ENCODE measurements at places on chromosomes 1 and 21.
A peak's percentile ranks its signal among the peaks of the same experiment; 100 is the strongest.

DNA sequence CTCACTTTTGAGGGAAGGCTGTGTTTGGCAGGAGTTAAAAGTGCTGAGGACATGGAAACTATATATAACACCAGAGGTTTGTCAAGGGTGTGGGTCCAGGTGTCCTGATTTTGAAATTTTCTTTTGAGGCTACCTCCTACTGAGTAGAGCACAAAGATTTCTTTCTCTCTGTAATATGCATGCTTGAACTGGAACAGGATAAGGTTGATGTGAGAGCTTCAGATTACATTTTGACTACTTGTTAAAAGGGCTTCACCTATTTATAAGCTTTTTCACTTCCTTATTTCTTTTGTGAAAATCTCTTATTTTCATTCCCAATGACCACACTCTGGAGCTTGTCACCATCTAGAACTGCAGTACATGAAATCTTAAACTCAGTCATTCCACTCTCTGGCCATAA is 59.8 kb upstream of the PLA2G4A start:
- DNase-seq: no peak

DNA sequence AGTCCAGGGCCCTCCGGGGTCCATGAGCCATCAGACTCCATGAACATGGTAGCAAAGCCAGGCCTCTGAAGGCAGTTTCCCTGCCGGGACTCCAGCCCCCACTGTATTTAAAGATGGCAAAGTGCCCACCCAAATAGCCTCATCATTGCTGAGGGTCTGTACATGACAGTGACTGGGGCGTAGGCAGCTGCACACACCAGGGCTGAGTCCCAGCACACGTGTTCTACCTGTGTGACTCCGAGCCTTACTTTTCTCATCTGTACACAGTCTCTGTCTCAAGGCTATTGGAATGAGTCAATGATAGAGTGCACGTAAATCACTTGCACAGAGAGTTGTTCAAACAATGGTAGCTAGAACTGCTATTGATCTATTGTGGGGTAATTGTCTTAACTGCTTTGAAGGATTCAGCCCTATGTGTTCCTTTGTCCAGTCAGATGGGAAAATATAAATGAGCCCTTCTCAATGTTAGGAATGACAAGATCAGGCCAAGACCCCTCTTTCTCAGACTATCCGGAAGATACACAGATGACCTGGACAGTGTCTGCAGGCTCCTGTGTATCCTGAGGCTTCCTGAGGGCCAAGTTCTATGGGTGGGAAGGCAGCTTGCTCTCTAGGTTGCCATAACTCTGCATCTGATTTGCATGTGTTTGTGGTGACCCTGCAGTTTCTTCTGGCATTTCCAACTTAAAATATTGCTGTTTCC is 48.9 kb downstream of the RASSF5 start:
- DNase-seq: no peak

GRCh38 chr1:240399381-240399780 is 212.6 kb downstream of the GREM2 start:
- DNase-seq: no peak

- DNase-seq: peak; percentile 64
These were observed 14.0 kb upstream of the CDA start for GRCh38 chr1:20574686-20575540.

DNA sequence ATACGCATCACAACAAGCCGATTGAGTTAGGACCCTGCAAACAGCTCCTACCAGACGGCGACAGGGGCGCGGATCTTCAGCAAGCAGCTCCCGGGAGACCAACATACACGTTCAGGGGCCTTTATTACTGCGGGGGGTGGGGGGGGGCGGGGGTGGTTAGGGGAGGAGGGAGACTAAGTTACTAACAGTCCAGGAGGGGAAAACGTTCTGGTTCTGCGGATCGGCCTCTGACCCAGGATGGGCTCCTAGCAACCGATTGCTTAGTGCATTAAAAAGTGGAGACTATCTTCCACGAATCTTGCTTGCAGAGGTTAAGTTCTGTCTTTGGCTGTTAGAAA is 162.0 kb downstream of the RUNX1 start:
- DNase-seq: no peak

DNA sequence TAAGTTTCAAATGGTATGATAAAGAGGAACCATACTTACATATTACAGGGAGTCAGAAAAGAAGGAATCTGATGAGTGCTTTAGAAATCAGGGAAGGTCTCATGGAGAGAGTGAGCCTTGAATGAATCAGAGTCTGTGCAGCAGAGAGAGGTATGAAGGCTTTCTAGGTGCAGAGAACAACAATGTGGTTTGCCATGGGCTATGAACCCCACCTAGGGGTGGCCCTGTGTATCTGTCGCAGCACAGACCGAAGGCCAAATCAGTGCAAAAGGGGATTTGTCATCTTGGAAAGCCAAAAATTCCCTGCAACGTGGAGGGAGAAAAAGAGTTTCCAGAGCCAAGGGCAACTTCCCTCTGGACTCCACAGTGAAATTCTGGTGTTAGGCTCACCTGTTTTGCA is 3.5 kb downstream of the PAPPA2 start:
- DNase-seq: no peak

DNA sequence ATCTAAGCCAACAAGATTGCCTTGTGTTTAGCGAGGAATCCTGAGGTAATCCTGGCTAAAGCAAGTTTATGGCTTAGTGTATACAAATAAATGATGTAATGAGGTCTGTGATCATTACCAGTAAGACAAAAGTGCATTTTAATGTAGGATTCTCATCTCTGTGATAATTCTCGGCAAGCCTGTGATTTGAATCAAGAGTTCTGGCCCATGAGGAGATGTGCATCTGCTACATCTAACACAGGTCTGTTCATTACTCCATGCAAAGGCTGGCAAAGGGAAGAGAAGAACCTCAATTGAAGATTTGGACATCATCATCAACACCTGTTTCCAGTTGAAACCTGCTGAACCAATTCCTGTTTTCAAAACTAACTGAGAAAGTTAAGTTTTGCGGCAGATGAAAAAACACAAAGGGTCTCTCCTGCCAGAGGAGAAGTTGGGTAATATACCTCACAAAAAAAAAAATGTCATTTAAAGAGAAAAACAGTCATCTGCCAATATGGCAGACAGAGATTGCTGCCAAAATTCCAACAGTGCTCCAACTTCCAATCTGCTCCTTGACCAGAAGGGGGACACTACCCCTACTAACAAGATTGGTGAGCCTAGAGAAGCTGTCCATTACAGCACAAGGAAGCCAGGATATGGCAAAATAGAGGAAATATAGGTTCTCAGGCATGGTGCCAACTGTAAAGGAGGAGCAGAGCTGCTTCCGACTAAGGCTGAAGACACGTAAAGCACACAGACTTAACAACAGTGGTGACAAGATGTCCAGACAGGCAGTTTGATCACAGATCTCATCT is 453.7 kb downstream of the TTLL7 start:
- DNase-seq: no peak

GRCh38 chr21:43209575-43210453 is 41.0 kb downstream of the CRYAA start:
- peak; percentile 39 for DNase-seq

All from 8988T (cell line).